NCI-H345 (cell line): ENCODE measurements at places on chromosomes 16 and 17.

- DNase-seq = no peak
Measured at GRCh38 chr17:3798273-3799180, 2.5 kb downstream of the ITGAE start.

- peak; percentile 25 for DNase-seq
Measured at GRCh38 chr17:50603340-50603739, 31.3 kb upstream of the ABCC3 start.

DNA sequence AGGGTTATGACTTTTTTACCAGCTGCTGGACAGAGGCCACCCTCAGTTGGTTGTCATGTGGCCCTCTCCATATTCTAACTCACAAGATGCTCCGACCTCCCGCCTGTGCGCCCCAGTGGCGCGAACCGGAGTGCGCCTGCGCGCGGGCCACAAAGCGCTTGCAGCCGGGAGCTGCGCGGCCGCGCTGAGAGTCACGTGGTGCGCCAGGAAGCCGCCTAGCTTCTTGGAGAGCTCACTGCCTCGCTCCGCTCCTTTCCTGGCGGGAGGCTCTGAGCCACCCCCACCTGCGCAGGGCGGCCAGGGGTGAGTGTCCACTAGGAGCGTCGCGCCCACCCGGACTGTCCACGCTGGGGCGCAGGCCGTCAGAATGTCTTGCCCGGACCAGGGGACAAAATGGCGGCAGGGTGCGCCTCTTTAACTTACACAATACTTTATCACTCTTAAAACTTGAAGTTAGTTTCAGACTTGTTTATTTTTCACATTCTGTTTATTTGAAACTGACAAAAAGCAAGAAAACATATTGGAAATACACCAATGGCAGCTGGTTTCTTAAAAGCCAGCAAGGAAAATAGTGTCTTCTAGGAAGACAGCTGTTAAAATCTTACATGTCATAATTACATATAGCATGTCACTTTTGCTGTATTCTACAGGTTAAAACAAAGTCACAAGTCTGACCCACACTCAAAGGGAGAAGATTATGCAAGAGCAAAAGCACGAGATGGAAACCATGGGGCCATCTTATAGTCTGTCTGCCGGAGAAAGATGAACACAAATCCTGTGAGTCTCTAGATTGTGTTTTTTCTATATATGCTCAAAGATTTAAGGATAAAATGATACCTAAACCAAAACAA, 357.9 kb downstream of the CNTNAP4 start:
- no peak for DNase-seq

DNA sequence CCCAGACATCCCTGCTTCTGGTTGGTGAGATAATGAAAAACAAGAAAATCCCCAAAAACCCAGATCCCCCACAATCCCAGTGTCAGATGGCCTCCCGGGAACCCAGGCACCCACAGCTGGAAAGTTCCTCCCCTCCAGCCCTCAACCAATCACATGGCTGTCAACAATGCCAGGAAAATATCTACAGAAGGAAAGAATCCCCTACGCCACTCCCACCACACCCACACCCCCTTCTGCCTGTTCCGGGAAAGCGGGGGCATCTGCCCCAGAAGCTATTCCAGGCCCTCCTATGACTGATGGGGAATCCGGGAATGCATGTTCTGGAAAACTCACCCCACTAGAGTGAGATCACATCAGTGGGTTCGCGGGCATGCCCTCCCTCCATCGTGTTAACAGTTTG, 1.8 kb downstream of the TMEM95 start:
- DNase-seq = no peak

DNA sequence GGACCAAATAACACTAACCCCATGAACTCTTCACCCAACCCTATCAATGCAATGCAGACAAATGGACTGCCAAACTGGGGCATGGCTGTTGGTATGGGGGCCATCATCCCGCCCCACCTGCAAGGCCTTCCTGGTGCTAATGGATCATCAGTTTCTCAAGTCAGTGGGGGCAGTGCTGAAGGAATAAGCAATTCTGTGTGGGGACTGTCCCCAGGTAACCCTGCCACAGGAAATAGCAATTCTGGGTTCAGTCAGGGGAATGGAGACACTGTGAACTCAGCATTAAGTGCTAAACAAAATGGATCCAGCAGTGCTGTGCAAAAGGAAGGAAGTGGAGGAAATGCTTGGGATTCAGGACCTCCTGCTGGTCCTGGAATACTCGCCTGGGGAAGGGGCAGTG, 78.9 kb downstream of the TMC6 start:
- DNase-seq = no peak

GRCh38 chr17:19886116-19886515, 18.4 kb upstream of the ULK2 start:
- DNase-seq = no peak

DNA sequence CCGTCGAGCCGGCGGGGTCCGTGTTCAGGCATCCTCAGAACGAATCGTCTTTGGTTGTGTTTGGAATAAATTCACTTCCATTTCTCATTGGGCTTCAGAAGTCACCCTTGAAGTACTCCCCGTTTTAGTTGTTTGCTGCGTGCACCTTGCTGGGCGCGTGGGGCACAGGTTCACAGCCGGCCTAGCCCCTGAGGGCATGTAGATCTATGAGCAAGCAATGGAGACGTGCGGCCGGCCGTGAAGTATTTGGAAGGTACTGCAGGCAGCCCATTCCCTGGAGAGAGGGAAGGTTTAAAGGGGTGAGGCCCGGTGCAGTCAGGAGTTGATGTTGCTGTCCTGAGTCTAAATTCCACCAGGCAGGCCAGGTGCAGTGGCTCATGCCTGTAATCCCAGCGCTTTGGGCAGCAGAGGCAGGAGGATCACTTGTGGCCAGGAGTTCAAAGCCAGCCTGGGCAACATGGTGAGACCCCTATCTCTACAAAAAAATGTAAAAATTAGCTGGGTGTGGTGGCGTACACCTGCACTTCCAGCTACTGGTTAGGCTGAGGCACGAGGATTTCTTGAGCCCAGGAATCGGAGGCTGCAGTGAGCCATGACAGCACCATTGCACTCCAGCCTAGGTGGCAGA, 714 bp downstream of the ACSF3 start:
- DNase-seq = no peak

DNA sequence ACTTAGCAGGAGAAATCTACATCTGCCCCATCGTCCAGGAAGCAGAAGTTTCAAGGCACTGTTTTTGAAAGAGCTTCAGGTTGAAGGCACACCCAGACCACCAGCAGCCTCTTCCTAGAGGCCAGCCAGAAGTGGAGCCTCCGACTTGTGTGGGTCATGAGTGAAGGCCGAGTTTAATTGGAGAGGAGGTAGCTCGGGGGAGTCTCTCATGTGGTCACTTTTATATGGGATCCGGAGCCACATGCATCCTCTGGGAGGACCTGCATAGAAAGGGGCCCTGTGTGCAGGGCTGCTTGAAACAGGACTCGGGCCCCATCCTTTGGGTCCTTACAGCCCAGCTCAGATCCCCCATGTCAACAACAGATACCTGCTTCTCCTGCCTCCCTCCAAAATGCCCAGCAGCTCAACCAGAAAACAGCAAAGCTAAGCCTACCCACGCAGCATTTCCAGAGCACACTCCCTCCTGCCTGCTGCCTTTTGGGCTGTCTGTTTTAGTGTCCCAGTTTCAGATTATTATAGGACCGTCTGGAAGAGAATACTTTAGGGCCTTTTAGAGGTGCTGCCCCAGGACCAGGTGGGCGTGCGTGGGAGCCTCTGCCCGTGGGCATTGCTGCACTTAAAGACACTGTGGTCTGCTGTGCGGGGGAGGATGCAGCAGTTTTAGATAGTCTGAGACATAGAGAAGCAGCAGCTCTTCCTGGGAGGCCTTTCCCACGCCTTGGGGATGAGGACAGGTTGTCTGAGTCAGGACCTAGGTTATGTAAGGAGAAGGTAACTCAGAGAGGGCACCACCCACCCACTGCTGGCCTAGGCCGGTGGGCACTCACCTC, 29.5 kb downstream of the MPRIP start:
- no peak for DNase-seq

- no peak for DNase-seq
Measured at GRCh38 chr16:23385441-23385840, 67.5 kb downstream of the COG7 start.

GRCh38 chr16:68548947-68549346, 9.9 kb downstream of the ZFP90 start:
- no peak for DNase-seq
